SJSA1 (cell line): ENCODE measurements at places on chromosomes 3 and 15. TPM values are rescaled to one million over a fixed set of nuclear protein-coding genes. Genes with fewer than 3 reads are reported as not detected.

Gene GNAT1
- not detected in 2 replicates for total RNA-seq

Gene GOLGA8N
- 1.9 and 2.5 TPM in 2 replicates for total RNA-seq

Gene CCR3
- total RNA-seq: 0.29 and 0.66 TPM in 2 replicates

Gene LOXL1
- 8.3 and 10.1 TPM in 2 replicates for total RNA-seq

Gene CEP97
- total RNA-seq: 16.8 and 20.8 TPM in 2 replicates

Gene HCN4
- not detected in 2 replicates for total RNA-seq

Gene NTRK3
- 0.09 TPM in 1 of 2 replicates, not detected in the other for total RNA-seq

Gene SCN5A
- 1.6 and 4.1 TPM in 2 replicates for total RNA-seq

Gene CAMK2N2
- total RNA-seq: 0.13 TPM in 1 of 2 replicates, not detected in the other

GRCh38 chr3:45165497-45166283 is 19.5 kb upstream of the CDCP1 start:
- DNase-seq: no peak

DNA sequence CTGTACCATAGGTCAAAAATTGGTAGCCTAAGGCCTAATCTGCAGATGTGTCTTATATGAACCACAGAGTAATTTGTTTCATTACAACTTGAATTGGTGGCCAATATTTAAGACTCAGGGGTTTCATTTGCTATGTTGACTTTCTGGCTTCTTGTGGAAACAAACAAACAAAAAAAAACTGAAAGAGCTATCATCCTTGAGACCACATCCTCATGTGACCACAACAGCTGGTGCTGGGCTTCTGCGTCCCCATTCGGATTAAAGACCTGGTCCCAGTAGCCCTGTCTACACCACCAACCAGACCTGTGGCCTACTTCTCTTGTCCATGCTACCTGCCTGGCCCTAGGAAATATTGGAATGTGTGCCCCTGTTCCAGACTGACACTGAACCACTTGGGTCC is 61.7 kb downstream of the STRIT1 start:
- no peak for DNase-seq

GRCh38 chr3:27431116-27431515 is 53.1 kb downstream of the SLC4A7 start:
- peak; percentile 75 for DNase-seq

DNA sequence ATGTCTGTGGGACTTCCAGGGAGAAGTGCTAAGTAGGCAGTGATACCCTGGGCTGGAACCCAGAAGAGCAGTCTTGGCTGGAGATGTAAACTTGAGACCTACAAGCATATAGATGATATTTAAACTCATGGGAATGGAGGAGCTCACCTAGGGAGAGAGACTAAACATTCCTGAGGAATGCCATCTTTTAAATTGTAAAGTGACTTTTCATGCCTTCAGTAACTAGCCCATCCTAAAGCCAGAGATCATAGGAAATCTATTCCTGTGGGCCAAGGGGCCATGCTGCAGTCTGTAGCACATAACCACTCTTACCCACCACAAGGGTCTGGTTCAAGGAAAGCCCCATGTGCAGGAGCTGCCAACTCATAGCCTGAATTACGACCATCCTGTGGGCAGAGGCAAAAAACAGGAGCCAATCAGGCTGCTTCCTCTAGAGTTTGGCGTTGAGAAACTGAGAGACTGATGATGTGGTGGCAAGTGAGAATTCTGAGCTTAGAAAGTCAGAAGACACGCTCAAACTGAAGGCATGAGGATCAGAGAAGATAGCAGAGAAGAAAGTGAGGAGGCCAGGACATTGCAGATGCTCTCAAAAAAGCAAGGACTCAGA is 37.5 kb downstream of the CTDSPL start:
- DNase-seq: no peak

DNA sequence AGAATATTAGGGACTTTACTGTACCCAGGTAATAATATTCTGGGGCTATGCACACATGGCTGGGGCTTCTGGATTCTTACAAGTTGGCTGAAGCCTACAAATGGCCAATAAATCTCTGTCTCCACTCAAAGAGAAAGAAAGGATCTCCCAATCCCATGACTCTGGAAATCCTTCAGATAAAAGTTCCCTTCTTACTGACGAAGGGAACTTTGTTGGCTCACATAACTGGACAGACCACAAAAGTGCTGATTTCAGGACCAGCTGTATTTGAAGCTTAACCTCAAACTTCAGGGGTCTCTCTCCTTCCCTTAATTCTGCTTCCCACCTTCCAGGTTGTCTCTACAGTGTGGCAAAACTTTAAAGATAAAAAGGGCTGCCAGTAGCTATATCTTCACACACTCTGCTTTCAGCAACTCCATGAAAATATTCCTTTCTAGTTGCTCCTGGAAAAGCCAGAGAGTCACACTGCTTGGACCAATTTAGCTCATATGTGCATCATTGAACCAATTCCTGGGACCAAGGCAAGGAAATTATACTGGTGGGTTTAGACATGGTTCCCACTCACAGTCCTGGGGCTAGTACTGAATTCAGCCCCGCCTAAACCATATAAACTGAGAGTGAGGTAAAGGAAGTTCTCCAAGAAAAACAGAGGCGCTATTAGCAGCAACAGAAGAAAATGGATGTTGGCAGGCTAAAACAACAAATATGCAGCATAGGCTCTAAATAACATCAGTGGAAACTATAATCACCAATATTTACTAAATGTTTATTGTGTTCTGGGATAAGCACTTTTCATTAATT is 290.0 kb upstream of the GADL1 start:
- DNase-seq: no peak

DNA sequence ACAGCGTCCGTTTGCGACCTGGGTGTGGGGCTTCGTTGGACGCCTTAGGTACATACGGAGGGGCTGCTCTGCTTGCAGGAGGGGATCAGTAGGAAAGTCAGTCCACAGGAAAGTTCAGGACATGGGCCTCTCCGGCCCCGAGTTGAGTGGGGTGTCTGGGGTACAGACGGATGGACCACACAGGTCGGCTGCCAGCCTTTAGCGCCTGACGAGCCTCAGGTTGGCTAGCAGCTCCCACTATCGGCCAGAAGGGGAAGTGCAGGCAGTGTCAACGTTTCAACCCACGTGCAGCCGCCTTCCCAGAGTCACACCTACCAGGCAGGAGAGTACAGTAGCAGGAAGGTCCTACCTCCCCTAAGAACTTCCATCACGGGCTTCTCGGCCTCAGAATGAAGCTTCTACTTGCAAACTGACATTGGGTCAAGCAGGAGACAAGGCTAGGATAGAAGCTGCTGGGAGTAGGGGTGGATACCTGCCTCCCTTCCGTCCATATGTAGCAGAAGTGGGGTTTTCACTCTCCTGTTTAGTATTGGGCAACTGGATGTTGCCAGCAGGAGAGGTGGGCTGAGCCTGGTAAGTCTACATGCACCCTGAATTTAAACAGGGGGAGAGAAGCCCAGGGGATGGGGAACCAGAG is 1.8 kb upstream of the SCN5A start:
- peak; percentile 40 for DNase-seq

- DNase-seq: no peak
Measured at GRCh38 chr3:128217702-128218547, 64.6 kb downstream of the EEFSEC start.

GRCh38 chr15:41966414-41966812 is 5.9 kb downstream of the EHD4 start:
- DNase-seq: no peak

- no peak for DNase-seq
Measured at GRCh38 chr3:35721628-35722027, 82.3 kb downstream of the ARPP21 start.
